Activated T-cell treated with anti-CD3 and anti-CD28 coated beads for 4 hours (primary cell): ENCODE measurements at places on chromosomes 2 and 18.

DNA sequence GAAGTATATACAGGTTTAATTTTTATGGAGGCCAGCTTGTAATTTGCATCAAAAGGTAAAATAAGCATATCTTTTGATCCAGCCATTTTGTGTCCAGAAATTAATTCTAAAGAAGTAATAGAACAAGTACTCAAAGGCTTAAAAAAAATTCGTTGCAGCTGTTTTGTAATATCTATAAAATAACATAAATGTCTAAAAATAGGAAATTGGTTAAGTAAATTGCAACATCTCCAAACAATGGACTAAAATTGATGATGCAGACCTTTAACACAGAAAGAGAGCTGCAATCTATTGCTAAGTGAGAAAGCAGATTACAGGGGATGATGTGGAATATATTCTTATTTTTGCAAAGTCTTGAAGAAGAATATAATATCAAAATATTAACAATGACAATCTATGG is 19.4 kb downstream of the AAK1 start:
- no peak for DNase-seq

DNA sequence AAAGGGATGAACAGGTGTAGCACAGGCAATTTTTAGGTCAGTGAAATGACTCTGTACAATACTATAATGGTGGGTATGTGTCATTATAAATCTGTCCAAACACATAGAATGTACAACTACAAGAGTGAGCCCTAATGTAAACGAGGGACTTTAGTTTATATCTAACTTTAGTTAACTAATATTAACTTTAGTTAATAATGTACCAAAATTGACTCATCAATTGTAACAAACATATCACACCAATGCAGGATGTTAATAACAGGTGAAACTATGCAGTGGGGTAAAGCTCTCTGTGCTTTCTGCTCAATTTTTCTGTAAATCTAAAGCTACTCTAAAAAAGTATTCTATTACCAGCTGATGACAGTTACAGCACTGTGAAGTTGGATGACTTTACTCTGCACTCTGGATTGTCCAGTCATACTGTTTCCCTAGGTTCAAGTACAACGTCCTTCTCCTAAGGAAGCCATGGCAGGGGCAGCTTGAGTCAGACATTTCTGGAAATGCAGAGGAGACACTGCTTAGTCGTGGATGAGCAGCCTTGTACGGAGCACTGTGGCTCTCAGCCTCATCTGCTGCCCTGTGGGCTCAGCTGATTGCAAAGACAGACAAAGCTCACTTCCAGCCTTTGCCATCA is 26.1 kb downstream of the TGFA start:
- no peak for DNase-seq

DNA sequence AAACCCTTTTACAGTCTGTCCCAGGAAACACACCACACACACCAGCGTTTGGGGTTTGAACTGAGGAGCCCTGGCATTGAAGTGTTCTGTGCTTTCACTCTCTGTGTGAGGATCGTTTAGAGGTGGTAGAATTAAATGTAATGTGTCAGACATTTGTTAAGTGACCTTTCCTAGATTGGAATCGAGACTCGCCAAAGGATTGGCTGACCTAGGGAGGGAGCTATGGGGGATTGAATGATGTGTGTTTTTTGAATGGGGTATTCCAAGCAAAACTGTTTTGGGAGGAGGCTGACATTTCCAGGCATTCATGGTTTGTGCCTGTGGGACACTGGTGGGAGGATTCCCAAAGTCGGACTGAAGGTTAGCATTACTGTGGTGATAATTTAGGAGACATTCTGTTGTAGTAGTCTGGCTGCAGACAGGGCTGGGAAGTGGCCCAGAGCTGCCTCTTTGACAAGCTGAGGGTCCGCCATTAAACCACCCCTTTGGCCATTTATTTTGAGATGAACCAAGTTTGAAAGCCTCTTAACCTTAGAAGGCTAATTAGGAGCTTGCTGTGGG is 1.7 kb downstream of the MYO1B start:
- no peak for DNase-seq

GRCh38 chr2:15048000-15048399 is 415.5 kb downstream of the LRATD1 start:
- no peak for DNase-seq

GRCh38 chr2:116952254-116952653 is 862.2 kb upstream of the DDX18 start:
- no peak for DNase-seq

DNA sequence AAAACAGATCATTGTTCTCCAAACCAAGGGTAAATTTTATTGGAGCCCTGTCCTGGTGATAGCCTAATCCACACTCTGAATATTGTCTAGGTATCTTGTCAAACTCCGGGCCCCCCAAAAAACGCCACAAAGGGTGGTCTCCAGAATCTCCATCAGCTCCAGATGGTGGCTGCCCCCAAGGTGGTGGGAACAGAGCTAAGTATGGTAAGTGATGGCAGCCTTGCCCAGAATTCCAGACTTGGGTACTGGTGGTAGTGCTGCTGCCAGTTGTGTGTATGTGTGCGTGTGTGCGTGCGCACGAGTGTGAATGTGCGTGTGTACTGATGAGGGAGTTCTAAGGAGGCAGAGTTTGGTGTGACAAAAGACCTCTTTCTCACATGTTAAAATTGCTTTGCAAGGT is 51.2 kb downstream of the GREB1 start:
- no peak for DNase-seq

DNA sequence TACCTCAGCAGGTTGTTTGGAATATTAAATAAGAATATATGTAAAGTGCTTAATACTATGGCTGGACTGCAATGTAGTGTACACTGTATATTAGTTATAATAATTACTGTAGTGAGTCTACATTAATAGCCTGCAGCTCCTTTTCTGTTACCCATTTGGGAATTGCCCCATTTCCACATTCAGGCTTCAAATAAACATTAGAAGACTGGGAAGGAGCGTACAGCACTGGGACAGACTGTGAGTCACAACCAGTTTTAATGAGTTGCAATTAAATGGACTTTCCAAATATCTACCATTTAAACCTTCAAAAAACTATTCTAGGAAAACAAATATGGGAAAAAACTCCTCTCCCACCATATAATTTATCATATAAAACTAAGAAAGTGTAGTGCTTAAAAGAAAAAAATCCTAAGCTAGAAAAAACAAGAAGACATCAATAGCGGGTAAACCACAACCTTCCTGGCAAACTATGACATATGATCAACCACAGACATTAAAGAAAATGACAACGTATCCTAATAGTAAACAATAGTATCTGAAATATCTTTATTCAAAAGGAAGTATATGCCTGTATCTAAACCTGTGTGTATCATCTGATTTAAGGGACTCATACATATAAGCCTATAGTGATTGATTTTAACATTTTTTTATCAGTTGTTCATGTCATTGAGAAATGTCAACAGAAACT is 86.1 kb downstream of the TRIP12 start:
- no peak for DNase-seq

- DNase-seq: no peak
Measured at GRCh38 chr18:67770520-67770919, 254.0 kb upstream of the DSEL start.

DNA sequence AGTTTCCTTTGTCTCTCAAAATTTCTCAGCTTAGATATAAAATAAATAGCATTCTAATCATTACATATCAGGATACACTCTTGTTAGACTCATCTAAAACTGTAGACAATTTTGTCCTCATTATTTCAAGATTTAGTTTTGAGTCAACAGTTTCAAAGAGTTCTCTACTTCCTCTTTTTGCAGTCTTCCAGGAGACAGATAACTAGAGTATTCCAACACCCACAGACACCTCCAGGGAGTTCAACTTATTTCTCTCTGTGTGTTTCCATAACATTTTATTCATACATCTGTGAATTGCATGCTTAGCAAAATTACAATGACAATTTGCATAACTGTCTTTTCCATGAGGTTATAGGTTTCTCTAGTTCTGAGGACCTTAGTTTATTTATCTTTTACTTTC is 166.6 kb upstream of the HNMT start:
- no peak for DNase-seq

DNA sequence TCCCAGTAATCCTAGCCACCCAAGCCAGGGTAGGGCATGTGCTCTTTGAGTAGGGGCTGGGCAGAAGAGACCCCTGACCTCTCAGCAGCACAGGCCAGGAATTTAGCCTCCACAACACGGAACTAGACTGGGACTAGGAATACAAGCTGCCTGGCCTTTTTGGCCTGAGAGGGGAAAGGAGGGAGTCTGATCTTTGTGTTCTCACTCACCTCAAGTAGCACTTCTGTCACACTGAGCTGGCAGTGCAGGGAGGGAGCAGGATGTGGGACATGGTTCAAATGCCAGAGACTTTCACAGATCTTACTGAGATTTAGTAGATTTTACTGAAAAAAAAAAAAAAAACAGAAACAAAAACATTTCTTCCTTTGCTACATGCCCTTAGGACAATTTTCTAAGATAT is 395.2 kb downstream of the CMPK2 start:
- no peak for DNase-seq

DNA sequence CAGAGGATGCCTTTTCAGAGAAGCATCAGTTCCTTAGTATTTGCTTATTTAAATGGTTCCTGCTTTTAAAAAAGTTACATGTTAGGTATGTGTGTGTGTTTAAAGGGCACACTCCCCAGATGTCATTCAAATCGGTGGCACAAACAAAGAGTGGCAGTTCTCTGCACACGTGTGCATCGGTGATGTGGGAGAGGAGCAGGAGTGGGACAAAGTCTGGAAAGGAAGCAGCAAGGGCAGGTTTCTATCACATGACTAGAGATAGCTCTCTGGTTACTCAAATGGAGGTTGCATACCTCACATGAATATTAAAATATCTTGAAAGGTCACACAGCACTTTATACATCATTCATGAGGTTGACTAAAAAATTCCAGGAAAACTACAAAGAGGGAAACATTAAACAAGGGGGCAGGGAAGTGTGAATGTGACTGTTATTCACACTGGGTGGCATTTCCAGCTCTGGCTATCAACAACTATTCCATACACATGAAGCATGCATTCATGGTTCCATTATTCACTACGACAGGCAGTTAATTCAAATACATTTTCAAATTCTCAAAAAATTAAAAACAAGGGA is 64.7 kb downstream of the SEPTIN10 start:
- no peak for DNase-seq

DNA sequence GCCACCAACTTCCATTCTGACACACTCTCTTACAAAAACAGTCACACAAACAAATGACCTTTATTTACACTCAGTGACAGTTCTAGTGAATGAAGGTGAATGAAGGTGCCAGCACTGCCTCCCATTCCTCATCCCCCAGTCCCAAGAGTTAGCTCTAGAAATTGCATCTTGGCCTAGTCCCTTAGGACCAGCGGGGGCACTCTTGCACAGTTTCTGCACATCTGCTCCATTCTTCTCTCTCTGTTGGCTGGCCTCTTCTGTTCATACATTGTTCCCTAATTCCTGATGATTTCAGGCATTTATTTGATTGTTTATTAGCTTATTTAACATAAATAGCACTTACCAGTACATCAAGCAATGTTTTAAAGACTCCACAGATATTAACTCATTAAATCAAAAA is 30.9 kb downstream of the GAREM1 start:
- DNase-seq: no peak

GRCh38 chr18:73617981-73618380 is 529.7 kb downstream of the FBXO15 start:
- DNase-seq: no peak
